Activated T-helper 1 cell treated with anti-CD3 and anti-CD28 coated beads, Interleukin-2, amount 50 U/mL, for 16 hours (primary cell): ENCODE measurements at places on chromosomes 16 and 17.

GRCh38 chr16:14509675-14510132, 120.4 kb downstream of the PARN start:
- DNase-seq = no peak

- no peak for DNase-seq
These were observed 367.4 kb downstream of the HAPSTR1 start for GRCh38 chr16:9458816-9459215.

DNA sequence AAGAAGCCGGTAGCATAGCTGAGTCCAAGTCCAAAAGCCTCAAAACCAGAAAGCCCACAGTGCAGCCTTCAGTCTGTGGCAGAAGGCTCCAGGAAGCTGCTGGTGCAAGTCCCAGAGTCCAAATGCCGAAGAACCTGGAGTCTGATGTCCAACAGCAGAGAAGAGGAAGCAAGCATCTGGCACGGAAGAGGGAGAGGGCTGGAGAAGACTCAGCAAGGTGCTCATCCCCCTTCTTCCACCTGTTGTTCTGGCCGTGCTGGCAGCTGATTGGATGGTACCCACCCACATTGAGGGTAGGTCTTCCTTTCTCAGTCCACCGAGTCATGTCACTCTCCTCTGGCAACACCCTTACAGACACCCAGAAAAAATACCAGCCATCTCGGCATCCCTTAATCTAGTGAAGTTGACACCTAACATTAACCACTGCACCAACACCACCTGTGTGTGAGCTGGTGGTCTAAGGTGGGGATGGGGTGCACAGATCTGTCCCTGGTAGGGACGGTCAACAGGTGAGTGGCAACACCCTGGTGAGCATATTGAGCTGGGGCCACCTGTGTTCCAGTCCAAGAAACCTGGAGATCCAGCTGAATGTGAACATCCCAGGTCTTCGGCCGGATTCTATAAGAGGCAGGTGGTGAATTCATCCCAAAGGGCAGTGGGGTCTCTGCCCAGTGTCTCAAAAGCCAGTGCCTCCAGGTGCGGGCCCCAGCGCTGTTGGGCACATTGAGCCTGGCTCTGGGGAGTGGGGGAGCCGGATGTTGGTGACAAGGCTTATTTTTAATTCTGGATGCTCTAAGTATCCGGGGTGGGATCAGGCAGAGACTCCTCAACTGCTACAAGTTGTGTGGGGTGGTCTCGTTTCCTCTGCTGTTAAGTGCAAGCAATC, 9.8 kb downstream of the MIEF2 start:
- DNase-seq = no peak

DNA sequence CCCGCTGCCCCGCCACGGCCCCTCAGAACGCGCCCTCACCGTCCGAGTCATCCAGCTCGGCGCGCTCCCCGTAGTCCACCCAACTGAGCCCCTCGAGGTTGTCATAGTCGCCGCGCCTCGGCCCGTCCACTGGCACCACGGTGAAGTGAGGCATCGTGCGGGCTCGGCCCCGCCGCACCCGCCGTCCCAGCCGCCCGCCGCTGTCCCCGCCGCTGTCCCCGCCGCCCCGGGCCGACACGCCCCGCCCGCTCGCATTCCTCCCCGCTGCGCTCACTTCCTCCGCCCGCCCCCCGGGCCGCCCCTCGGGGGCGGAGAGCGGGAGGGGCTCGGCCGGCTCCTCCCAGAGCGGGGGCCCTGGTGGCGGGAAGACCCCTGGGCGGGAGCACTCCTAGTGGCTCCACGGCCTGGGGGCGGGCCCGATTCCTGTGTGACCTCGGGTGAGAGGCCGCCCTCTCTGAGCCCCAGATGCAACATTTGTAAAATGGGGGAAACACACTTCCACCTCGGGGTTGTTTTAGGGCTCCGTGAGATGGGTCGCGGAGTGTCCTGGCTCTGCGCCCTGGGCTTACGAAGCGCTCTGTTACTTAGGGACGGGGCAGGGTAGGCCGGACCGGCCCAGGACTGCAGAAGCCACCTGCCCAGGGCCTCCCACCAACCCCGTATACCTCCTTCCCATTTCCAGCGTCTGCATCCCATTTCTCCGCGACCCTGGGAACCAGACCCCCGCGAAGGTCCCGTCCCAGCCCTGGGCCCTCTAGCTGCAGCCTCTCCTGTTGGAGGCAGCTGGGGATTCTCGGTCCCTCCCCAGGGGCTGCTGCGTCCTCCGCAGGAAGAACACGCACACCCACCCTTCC, at the start of gene SLC12A4:
TSS of gene SLC12A4 (minus strand) at position 238 of the 854 bp plus-strand sequence. CDS start at position 154, 84 bp downstream.
- DNase-seq = peak; percentile 54

- DNase-seq = no peak
These were observed 441.1 kb upstream of the MON1B start for GRCh38 chr16:76749780-76750375.

GRCh38 chr17:44754276-44754675, 4.5 kb upstream of the ADAM11 start:
- no peak for DNase-seq

DNA sequence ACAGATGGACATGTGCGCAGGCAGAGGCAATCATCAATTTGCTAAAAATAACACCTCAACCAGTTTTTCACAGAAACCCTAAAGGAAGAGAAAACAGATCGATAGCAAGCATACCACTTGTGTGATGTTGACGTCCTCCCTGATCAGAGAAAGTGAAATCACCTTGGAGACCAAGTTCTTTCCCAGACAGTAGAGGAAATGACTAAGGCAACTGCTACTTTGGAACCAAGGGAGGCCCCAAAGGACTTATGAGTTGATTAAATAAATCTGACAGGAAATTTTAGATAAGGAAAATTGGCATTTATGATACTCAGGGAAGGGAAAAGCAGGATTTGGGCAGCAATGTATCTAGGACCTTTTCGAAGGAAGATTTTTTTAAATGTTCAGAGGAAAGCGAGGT, 267.1 kb upstream of the ASIC2 start:
- no peak for DNase-seq

GRCh38 chr17:77786740-77787505, 171.6 kb upstream of the TNRC6C start:
- DNase-seq = no peak

- no peak for DNase-seq
These were observed 15.0 kb upstream of the ATP2A3 start for GRCh38 chr17:3979290-3979611.

DNA sequence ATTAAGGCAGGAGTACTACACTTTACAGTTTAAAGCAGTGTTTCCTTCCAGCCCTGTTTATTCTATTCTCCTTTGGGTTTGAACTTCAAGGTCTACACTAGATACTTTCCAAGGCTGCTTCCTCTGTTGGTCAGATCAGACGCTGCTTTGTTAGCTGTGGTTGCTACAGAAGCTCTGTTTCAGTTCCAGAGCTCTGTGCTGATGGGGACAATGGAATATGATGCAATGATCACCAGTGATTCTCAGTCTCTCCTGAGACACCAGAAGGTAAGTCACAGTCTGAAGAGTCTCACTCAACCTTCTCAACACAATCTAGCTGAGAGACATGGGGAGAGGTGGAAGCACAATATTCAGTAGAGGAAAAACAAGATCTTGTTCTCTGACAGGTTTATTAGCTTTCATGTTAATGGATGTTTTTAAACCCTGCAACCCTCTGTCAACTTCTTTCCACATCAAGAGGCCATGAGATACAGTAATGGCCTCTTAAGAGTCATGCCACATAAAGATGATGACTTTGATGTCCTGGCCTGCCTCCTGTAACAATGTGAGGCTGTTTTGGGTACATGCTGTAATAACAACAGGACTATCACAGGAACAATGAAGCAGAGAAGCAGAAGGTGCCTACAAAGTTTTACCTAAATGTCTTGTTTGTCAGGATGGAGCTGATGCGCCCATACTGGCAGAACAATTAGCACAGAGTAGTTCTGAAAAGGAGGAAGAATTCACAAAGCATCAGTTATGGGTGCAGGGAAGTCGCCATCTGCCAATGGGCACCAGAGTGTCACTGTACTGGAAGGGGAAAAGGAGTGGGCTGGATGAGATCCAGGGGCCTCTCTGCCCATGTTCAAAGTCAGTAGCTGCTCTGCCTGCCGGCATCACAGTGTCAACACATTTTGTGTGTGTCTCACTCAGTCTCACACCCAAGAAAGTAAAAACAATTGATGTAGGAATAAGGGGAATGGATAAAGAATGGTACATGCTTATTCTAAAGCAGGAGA, 33.4 kb downstream of the PSME3IP1 start:
- DNase-seq = no peak

DNA sequence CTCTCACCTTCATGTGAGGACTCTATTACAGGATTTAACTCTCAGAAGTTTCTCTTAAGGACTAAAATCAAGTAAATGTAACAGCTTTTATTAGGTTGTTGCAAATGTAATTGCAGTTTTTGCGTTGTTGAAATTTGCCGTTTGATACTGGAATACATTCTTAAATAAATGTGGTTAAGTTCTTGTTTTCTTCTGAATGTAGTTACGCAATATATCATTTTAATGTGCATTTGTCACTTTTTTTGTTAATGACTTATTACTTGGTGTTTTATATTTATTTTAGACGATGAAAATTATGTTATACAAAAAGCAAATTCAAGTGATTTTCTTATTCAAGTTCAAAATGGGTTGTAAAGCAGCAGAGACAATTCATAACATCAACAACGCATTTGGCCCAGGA, 76.3 kb downstream of the TTC19 start:
- no peak for DNase-seq

DNA sequence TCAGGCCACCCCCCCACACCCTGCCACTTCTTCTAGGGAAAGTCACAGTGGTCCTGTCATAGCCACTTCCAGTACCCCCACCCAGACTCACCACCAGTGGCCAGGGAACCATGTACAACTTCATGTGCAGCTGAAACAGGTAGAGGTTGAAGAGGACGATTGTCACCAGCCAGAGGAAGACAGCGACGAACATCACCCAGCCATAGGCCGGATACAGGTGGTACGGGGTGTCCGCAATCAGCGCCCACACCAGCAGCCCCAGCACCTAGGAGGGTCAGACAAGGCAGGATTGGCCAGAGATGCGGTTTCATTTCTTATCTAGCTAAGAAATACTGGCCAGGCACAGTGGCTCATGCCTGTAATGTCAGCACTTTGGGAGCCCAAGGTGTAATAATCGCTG, 16.7 kb downstream of the ARL2BP start:
- no peak for DNase-seq

DNA sequence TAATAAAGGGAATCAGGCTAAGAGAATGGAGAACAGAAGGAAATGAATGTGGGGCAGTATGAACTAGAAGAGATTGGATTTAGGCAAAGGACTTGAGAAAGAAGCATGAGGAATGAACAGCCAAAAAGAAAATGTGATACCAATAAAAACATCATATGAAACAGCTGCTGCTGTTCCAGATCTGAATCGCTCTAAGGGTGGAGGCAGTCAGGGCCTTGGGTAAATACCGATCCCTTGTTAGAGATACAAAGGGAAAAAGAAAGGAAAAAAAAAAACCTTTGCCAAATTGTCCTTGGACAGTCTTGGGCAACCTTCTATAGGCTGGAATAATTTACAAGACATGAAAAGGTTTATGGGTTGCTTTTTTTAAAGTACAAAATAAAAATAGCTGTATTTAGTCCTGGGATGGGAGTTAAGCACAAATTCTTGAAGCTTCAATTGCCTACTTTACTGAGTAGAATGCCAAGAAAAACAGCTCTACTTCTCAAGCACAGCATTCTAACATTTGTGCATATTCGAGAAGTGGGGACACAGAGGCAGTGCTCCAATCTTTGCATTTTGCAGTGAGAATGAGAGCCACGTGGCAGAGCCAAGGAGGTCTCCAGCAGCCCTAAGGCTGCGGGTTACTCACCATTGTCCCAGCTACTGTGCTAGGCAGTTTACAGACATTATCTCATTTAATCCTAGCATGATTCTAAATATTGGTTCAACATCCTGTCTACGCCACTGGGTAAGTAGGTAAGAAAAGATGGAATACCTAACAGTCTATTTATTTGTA, 43.3 kb upstream of the PSMD7 start:
- no peak for DNase-seq

GRCh38 chr16:69150146-69150865, 17.9 kb downstream of the UTP4 start:
- DNase-seq = no peak

GRCh38 chr16:13835387-13835786, 84.6 kb upstream of the ERCC4 start:
- DNase-seq = no peak

GRCh38 chr17:76911299-76912017, 43.3 kb downstream of the MGAT5B start:
- no peak for DNase-seq

GRCh38 chr16:85645021-85645589, 32.0 kb downstream of the GSE1 start:
- DNase-seq = no peak

DNA sequence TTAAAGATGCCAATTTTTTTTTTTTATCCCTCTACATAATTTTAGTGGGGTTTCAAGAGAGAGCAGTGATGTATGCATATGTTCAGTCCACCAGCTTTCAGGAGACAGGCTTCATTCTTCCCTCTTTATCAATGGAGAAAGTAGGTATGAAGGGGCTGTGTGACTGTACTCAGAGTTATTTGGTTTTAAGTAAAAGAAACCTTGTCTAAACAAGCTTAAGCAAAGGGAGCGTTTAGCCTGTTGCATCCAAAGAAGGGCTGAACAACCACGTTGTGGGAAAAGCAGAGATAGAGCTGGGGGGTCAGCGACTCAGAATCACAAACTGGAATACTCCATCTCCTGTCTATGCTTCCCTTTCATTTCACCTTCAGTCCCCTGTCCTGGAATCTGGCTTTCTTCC, 50.4 kb upstream of the HAS3 start:
- DNase-seq = no peak

- no peak for DNase-seq
These were observed 58.3 kb downstream of the NT5M start for GRCh38 chr17:17361543-17361866.

- no peak for DNase-seq
These were observed 3.3 kb downstream of the POLR3E start for GRCh38 chr16:22300427-22301071.

DNA sequence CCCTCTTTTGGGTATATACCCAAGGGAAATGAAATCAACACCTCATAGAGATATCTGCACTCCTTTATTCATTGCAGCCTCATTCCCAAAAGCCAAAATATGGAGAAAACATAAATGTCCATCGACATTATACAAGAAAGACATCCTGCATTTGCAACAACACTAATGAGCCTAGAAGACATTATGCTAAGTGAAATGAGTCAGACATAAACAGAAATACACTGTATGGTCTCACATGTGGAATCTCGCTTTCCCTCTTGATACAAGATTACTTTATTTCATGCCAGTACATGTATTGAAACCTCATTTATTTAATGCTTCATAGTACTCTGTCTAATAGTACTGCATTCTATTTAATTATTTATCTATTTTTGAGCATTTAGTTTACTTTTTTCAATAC, 157.2 kb downstream of the ZNF18 start:
- no peak for DNase-seq

DNA sequence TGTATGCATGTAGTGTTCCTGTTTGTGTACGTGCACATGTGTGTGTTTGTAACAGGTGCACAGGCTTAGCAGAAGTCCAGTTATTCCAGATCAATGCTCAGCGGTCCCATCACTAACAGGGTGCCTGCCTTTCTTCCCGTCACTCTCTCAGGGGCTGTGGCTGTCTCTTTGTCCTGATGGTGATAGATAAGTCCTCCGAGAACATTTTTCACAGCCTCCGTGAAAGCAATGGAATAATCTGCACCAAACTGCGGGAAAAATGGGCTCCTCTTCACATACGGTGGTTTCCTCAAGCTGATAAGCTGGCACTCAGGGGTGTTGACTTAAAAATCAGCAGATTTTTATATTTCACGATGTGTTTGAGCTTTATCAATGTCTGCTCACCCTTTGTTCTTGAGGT, 342.3 kb downstream of the TMEM114 start:
- DNase-seq = no peak
